Epithelial cell of proximal tubule (primary cell): ENCODE measurements at places on chromosomes 5 and 9. TPM values are rescaled to one million over a fixed set of nuclear protein-coding genes. Genes with fewer than 3 reads are reported as not detected.

Gene MARCHF3
- total RNA-seq = 2.4 and 5.0 TPM in 2 replicates

Gene IL13
- total RNA-seq = not detected in 2 replicates

Gene MARCHF11
- not detected in 2 replicates for total RNA-seq

Gene PCSK5
- 14.6 and 23.2 TPM in 2 replicates for total RNA-seq

Gene CDC25C
- total RNA-seq = 14.2 and 17.6 TPM in 2 replicates

Gene ZNF474
- total RNA-seq = not detected in 2 replicates

Gene SPATA31A6
- not detected in 2 replicates for total RNA-seq

Gene CTXN3
- not detected in 2 replicates for total RNA-seq

Gene IL7R
- 0.12 and 1.6 TPM in 2 replicates for total RNA-seq

Gene CKMT2
- not detected in 2 replicates for total RNA-seq
